ENCODE measurements at places on chromosomes 5 and 9.

- peaks cover 42% of the 10 kb centered on the region for H3K4me1 ChIP-seq
- peak overlapping the region; percentile 50 for H3K27ac ChIP-seq
- DNase-seq, result no peak
- H3K27me3 ChIP-seq, result no peaks in the 10 kb centered on the region
- no peaks in the 10 kb centered on the region for H3K36me3 ChIP-seq
Observed at GRCh38 chr9:127574072-127574993, 37.7 kb upstream of the STXBP1 start.

- H3K27ac ChIP-seq, result no peak overlapping the region
- no peaks in the 10 kb centered on the region for H3K4me1 ChIP-seq
- H3K4me3 ChIP-seq, result no peak overlapping the region
- H3K36me3 ChIP-seq, result no peaks in the 10 kb centered on the region
Observed at GRCh38 chr9:78267889-78268288, 29.0 kb upstream of the PSAT1 start.

DNA sequence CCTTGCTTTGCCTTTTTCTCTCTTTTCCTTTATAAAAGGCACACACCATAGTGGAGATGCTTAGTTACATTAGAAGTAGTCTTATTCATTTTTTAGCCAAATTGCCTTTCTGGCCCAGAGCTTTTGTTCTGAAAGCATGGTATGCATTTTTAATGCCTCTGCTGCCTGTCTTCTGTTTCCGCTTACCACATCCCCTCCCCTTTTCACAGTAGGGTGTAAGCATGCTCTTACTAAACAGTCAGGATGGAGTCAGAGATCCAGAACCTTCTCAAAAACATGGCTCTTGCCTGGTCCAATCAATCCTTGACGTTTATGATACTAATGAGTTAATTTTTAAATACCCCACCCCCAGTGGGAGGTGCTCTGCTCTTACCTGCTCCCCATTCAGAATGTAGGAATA lies 22.5 kb downstream of the PPP3R2 start:
- no peaks in the 10 kb centered on the region for H3K36me3 ChIP-seq
- no peak overlapping the region for H3K4me3 ChIP-seq
- H3K27ac ChIP-seq, result no peak overlapping the region

- no peak for DNase-seq
- no peaks in the 10 kb centered on the region for H3K27me3 ChIP-seq
- H3K4me1 ChIP-seq, result no peaks in the 10 kb centered on the region
- H3K27ac ChIP-seq, result no peak overlapping the region
- H3K4me3 ChIP-seq, result no peak overlapping the region
Observed at GRCh38 chr5:160970605-160971191, 118.7 kb upstream of the ATP10B start.

DNA sequence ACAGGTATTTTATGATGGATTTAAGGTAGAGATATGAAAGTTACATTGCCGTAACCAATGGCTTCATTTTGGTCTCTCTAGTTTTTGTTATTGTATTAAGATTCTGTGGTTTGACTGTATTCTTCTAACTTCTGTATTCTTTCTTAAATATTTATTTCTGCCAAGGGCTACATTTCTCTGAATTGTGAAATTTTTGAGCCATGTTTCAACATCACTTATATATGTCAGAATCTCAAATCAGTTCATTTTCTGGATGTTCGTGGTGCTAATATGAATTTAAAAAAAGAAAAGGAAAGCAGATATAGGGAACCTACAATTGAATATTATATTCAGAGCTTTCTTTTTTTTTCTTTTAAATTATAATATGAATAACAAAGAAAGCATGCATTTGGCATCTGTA lies 142.7 kb downstream of the ANXA1 start:
- H3K36me3 ChIP-seq, result no peaks in the 10 kb centered on the region
- no peak for DNase-seq
- H3K27me3 ChIP-seq, result no peaks in the 10 kb centered on the region
- no peak overlapping the region for H3K27ac ChIP-seq
- no peaks in the 10 kb centered on the region for H3K4me1 ChIP-seq
- no peak overlapping the region for H3K4me3 ChIP-seq

DNA sequence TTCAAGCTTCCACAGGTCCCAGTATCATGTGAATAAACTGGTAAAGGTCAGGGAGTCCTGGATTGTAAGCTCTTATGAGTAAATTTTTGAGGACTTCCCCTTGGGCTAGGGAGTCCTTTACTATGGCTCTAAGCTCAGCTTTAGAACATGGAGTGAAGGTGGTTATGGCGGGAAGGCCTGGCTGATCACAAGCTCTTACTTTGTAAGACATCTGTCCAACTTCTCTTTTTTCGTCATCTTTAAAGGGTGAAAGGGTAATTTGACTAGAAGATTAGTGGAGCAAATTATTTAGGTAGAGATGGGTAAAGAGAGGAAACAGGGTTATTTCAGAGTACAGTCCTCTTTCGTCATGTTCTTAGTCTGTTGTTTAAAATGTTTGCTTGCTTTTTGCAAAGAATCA lies 155.4 kb downstream of the AOPEP start:
- no peaks in the 10 kb centered on the region for H3K27me3 ChIP-seq
- no peak for DNase-seq
- H3K4me1 ChIP-seq, result peaks cover 15% of the 10 kb centered on the region

DNA sequence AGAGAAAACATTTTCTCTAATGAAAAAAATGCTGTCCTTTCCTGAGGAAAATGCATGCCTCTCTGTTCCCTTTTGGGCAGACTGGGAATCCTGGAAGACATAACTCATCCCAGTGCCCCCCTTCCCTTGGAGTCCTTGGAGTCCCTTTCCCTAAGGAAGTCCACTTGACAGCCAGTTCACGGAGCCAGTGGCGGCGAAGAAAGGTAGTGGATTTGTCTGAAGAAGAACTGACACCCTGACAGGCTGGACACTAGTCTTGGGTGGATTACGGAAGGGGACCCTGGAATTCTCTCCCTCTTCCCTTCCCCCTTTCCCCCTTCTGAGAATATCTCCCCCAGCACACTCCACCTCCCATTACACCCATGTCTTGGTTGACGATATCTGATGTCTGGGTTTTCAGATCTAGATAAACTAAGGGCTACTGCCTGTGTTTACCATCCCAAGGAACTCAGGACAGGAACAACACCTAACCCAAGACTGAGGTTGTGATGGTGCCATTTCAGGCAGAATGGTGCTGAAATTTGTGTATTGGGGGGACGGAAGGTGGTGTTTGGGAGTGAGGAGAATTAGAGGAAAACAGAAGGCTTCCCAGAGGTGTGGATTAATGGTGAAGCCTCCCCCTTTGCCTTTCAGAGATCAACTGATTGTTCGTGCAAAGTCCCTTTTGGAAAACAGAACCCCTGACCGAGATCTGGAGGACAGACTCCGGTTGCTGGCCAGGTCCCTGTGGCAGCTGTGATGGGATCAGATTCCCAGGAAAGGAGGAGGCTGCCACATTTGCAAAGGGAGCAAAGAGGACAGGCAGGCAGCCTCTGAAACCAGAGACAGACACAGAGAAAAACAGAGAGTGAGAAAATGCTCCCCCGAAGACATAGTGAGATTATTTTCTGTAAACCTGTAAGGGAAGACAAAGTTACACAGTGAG lies 704 bp downstream of the SPARC start:
- H3K27me3 ChIP-seq, result no peaks in the 10 kb centered on the region
- peak overlapping the region; percentile 92 for H3K4me3 ChIP-seq
- peaks cover 37% of the 10 kb centered on the region for H3K4me1 ChIP-seq
- peak overlapping the region; percentile 93 for H3K27ac ChIP-seq
- no peaks in the 10 kb centered on the region for H3K36me3 ChIP-seq
- no peak for DNase-seq

- H3K4me3 ChIP-seq, result no peak overlapping the region
- no peaks in the 10 kb centered on the region for H3K27me3 ChIP-seq
- no peak for DNase-seq
- H3K4me1 ChIP-seq, result no peaks in the 10 kb centered on the region
- H3K36me3 ChIP-seq, result no peaks in the 10 kb centered on the region
- no peak overlapping the region for H3K27ac ChIP-seq
Observed at GRCh38 chr9:19496321-19497050, 87.7 kb downstream of the ACER2 start.

GRCh38 chr5:84862132-84862531 lies 477.5 kb upstream of the EDIL3 start:
- H3K27ac ChIP-seq, result no peak overlapping the region
- no peak overlapping the region for H3K4me3 ChIP-seq
- no peaks in the 10 kb centered on the region for H3K27me3 ChIP-seq
- DNase-seq, result no peak
- no peaks in the 10 kb centered on the region for H3K4me1 ChIP-seq
- no peaks in the 10 kb centered on the region for H3K36me3 ChIP-seq

GRCh38 chr5:134114886-134115805 lies 665 bp downstream of the TCF7 start:
- H3K36me3 ChIP-seq, result no peaks in the 10 kb centered on the region
- no peaks in the 10 kb centered on the region for H3K27me3 ChIP-seq
- H3K4me1 ChIP-seq, result no peaks in the 10 kb centered on the region

GRCh38 chr5:154365823-154366222 lies 80.0 kb upstream of the SAP30L start:
- H3K4me3 ChIP-seq, result no peak overlapping the region
- H3K27me3 ChIP-seq, result no peaks in the 10 kb centered on the region
- no peaks in the 10 kb centered on the region for H3K36me3 ChIP-seq
- no peak for DNase-seq
- peaks cover 9% of the 10 kb centered on the region for H3K4me1 ChIP-seq

DNA sequence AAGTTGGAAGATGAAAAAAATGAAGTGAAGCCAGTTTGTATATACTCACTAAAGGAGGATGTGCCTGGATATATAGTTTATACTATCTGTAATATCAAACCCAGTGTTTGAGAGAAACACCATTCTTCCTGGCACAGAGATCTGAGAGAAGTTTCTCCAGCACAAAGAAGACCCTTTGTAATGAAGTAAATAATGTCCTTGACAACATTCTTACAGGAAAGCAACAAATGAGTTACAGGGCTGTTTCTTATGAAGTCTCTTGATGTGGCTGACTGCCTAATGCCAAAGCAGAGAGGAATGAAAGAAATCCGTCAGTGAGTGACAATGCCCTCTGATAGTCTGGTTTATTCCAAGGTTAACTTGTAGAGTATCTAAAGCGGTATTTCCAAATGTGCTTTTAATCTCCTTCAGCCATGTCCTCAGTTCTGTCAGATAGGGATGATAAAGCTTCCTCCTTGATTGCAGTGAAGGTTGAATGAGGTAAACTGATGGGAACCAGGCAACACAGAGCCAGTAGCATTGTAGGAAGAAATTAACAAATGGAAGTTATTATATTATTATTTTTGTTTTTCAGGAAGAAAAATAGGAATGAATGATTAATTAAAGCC lies 123.1 kb upstream of the ZNF608 start:
- no peak for DNase-seq
- no peak overlapping the region for H3K27ac ChIP-seq
- H3K4me1 ChIP-seq, result peaks cover 12% of the 10 kb centered on the region
- H3K36me3 ChIP-seq, result no peaks in the 10 kb centered on the region
- no peaks in the 10 kb centered on the region for H3K27me3 ChIP-seq

DNA sequence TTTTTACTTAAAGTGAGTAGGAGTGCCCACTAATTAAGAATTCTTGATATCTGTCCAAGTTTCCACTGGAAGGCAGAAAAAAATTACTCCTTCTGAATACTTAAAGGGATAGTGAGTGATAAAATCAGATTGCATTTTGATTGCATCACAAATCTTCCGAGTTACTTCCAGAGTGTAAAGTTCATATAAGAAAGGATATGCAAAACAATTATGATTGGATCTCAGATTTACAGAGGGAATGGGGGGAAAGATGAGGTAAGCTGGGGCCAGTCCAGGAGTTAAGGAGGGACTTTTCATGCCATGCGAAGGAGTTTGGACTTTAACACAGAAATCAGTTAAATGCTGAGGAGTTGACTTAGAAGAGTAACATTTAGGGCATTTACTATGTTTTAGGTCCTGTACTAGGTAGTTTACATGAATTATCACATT lies 9.3 kb upstream of the RNF145 start:
- no peak overlapping the region for H3K4me3 ChIP-seq
- H3K27ac ChIP-seq, result no peak overlapping the region
- no peaks in the 10 kb centered on the region for H3K4me1 ChIP-seq
- no peaks in the 10 kb centered on the region for H3K27me3 ChIP-seq
- no peaks in the 10 kb centered on the region for H3K36me3 ChIP-seq
- DNase-seq, result no peak

GRCh38 chr9:35164711-35165110 lies 2.9 kb downstream of the UNC13B start:
- no peaks in the 10 kb centered on the region for H3K27me3 ChIP-seq
- no peak for DNase-seq
- no peak overlapping the region for H3K4me3 ChIP-seq
- no peak overlapping the region for H3K27ac ChIP-seq

- no peaks in the 10 kb centered on the region for H3K36me3 ChIP-seq
- H3K27ac ChIP-seq, result no peak overlapping the region
- no peak for DNase-seq
- H3K4me1 ChIP-seq, result no peaks in the 10 kb centered on the region
- no peaks in the 10 kb centered on the region for H3K27me3 ChIP-seq
Observed at GRCh38 chr9:16545639-16546038, 324.8 kb downstream of the BNC2 start.

DNA sequence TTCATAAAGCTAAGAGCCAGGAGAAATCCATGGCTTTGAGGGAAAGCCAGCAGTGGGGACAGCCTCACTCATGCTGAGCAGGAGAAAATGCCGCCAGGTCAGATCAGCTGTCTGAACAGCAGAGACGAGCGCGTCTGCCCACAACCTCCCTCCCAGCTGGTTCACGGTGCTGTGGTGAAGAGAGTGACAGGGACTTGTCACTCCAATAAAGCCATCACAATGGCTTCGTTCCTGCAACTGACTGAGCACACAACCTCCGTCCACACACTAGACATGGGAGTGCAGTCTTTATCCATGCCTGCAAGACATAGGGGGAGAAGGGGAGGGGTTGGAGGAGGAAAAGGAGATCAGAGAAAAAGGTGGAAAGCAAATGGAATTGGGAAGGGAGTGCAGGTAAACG lies 206.9 kb downstream of the GABBR2 start:
- H3K4me3 ChIP-seq, result no peak overlapping the region
- no peaks in the 10 kb centered on the region for H3K4me1 ChIP-seq

GRCh38 chr9:22976454-22976853 lies 529.8 kb downstream of the DMRTA1 start:
- no peak overlapping the region for H3K4me3 ChIP-seq
- no peak for DNase-seq

DNA sequence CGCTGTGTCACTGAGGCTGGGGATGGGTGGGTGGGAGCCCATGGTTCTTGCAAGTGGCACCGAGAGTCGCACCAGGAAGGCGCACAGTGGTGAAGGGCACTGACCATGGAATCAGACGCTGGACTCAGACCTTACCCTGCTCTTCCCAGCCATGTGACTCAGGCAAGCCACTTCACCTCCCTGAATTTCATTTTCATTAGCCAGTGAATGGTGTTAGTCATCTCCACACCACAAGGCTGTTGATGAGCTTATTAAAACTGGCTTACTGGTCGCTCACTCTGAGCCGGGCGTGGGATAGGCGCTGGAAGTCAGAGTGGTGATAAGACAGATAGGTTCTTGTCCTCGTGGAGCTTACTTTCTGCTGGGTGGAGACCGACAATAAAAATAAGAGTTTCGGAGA lies 25.1 kb downstream of the FGF18 start:
- H3K27me3 ChIP-seq, result no peaks in the 10 kb centered on the region
- H3K4me1 ChIP-seq, result no peaks in the 10 kb centered on the region
- DNase-seq, result no peak
- no peak overlapping the region for H3K4me3 ChIP-seq
- no peak overlapping the region for H3K27ac ChIP-seq

- H3K36me3 ChIP-seq, result no peaks in the 10 kb centered on the region
- peak within 1 kb of the TSS; percentile 41 for H3K4me3 ChIP-seq
- H3K4me1 ChIP-seq, result peaks cover 5% of the 10 kb centered on the region
- no peak within 1 kb of the TSS for H3K27ac ChIP-seq
- DNase-seq, result peak; percentile 76
Observed at GRCh38 chr5:178590141-178590923, at the start of gene COL23A1. Gene COL23A1 (minus strand): TSS chr5:178590393.

GRCh38 chr5:179153341-179153901 lies 93.2 kb downstream of the ZNF354C start:
- no peak for DNase-seq
- no peaks in the 10 kb centered on the region for H3K36me3 ChIP-seq
- no peak overlapping the region for H3K4me3 ChIP-seq
- H3K4me1 ChIP-seq, result no peaks in the 10 kb centered on the region

Measured in testis (tissue), 5 donors.